ENCODE measurements at places on chromosomes 12 and 14.
A peak's percentile ranks its signal among the peaks of the same experiment; 100 is the strongest.

DNA sequence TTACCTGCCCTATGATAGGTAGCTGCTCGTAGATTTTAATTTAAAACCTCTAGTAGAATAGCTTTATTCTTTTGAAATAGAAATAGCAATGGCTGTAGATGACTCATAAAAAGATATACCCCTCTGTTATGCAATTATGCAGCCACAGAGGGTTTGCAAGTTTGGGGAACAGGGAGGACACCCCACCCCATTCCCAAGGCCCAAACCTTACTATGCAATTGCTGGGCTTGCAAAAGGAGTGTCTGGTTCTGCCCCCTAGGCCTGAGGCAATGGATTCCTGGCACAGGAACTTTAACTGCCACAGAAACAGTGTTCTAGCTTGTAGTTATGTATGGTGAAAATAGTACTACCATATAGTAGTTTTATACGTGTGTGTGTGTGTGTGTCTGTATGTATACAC is 403.3 kb downstream of the ADAMTS20 start:
- DNase-seq, result no peak

GRCh38 chr14:92144708-92145107 is 22.9 kb downstream of the CPSF2 start:
- DNase-seq, result no peak

DNA sequence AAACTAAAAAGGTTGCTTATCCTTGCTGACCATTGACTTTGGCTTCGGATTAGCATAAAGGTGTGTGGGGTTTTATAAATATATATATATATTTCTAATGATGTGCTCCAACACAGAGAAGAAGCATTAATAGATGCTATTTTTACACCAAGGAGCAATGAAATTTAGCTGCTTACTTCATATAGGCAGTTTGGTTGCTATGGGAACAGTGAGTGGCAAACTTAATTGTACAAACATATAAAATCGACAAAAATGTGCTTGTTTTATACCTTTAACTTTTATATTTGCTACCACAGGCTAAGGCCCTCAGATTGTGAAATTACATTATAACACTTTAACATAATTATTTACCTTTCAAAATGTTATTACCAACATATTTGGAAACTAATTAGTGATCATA is 303.4 kb downstream of the SEC23A start:
- no peak for DNase-seq

DNA sequence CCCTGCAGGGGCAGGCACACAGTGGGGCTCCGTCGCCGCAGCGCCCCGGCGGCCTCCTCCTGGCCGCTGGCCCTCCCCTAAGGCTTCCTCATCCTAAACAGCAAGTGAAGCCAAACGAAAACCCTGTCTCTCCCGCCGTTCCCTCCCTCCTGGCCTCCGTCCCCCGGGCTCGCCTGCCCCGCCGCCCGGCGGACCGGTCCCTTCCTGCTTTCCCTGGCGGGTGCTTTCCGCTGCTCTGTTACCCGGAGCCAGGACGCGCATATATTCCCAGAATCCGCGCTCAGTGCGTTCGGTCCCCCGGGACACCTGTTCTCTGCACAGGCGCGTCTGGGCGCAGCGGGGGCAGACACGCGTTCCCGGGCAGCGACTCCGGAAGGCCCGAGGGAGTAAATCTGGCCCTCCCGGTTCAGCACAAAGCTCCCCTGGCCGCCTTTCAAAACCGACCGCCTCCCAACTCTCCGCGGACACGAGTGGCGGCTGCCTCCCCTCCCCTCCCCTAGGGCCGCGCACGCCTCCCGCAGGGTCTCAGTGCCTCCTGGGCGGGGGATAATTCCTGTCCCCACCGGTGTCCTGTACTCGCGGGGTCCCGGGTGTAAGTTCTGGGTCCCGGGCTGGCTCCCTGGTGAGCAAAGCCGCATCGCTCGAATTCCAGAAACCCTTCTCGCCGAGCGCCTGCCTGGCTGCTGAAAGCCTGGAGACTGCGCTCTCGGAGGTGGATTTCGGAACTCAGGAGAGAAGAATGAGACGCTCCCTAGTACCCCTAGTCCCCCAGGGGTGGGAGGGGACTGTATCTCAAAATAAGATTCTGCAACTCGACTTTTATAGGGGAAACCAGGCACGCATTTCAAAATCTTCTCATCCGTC is 21.4 kb upstream of the CEP170B start:
- no peak for DNase-seq

DNA sequence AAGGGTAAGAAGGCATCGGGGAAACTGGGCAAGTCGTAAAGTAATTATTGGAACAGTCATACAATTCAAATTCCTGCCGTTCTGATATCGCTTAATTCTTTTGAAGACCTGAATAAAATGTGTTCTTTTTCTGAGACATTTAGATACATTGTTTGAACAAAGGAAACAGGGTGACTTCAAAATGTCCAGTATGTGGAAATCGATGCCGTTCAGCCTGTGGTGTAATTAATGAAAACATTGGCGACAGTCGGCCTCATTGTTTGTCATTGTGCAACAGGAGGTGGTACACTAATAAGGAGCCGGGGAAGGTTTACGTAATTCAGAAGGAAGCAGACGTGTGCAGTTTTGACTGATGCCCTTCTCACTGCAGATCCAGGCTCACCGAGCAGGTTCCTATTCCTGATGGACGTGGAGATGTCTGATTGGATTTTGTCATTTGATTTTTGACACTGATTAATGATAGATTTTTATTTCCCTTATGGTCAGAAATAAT is 92.7 kb downstream of the BORCS5 start:
- DNase-seq, result no peak

GRCh38 chr12:116263844-116264243 is 13.6 kb downstream of the MED13L start:
- no peak for DNase-seq

- DNase-seq, result peak; percentile 25
Measured at GRCh38 chr12:99498756-99499155, 148.8 kb upstream of the GARIN6 start.

DNA sequence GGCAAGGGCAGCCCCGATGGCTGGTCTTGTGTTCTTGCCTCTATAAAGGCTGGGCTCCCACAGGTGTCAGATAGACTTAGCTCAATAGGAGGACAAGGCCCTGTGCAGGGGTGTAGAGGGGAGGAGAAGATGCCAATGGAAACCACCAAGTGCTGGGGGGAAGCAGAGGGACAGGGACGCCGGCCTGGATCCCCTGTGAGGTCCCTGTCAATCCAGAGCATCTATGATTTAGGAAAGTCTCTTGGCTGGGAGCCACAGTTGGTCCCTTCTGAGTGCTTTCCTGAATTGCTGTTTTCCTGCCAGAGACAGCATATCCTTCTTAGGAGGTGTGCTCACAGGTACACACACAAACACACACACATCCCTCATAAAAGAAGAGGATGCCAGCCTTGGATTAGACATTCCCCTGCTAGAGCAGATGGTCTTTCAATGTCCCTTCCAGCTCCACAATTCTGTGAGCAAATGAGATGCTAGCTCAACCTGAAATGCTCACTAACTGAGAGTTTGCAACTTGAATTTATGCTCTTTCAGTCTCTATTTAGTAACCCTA is 62.7 kb downstream of the TTC7B start:
- no peak for DNase-seq

- no peak for DNase-seq
Measured at GRCh38 chr14:99564256-99564925, 39.6 kb downstream of the CCDC85C start.

- no peak for DNase-seq
Measured at GRCh38 chr12:11730299-11731041, 81.0 kb downstream of the ETV6 start.

DNA sequence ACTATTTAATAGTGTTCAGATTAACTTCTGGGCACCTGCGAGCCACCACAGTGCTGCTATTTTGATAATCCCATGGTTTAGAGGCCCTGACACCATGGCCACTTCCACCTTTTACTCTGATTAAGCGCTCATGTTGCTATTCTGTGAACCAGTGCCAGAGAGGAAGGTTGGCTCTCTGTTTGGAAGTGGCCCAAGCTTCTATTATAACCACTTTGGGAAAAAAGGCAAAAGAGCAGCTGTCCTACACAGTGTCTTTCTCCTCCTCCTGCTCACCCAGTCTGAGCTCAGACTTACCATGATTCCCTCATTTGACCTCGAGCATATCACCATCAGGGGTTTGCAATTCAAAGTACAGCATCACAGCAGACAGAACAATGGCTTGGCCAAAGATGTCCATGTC is 23.3 kb downstream of the DYRK2 start:
- DNase-seq, result no peak

DNA sequence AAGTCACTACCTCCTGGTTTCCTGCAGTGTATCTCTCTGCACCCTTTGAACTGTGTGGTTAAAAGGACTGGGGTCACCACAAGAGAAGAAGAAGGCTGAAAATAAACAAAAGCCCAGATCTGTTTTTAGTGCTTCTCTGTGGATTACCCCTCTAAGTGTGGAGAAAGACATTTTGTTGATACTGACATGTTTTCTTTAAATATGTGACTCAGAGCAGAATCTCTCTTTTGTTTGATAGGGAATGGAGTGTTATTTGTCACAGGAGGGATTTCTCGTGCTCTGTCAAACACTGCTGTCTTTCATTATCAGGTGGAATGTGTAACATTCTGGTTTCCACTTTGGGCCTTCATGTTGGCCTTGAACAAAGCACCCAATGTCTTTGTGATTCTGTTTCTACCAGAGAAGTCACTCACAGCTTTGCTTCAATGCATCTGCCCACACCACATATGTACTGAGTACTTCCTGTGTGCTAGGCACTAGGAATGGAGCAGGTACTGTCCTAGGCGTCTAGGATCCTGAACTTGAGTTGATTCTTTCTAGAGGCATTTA is 82.1 kb downstream of the PLXNC1 start:
- no peak for DNase-seq

DNA sequence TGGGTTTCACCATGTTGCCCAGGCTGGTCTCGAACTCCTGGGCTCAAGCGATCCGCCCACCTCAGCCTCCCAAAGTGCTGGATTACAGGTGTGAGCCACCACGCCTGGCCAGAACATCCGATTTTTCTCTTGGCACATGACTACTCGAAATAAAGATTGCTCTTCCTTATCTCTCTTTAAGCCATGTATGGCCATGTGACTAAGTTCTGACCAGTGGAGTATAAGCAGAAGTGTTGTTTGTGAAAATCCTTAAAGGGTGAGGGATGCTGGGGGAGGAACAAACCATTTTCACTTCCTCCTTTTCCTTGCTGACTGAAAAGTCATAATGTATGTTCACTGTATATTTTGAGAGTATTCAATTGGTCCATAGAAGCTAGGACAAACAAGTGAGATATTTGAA is 50.7 kb upstream of the ATF7IP start:
- no peak for DNase-seq

GRCh38 chr14:76997257-76997970 is 31.1 kb downstream of the IRF2BPL start:
- no peak for DNase-seq

GRCh38 chr14:100302616-100303015 is 3.6 kb downstream of the SLC25A29 start:
- no peak for DNase-seq

GRCh38 chr12:71214511-71215285 is 56.9 kb upstream of the TSPAN8 start:
- DNase-seq, result no peak

GRCh38 chr14:74649673-74650072 is 37.6 kb upstream of the LTBP2 start:
- no peak for DNase-seq

- no peak for DNase-seq
Measured at GRCh38 chr14:97618917-97619690, 821.9 kb downstream of the VRK1 start.

- DNase-seq, result no peak
Measured at GRCh38 chr14:105742531-105742848, 216.1 kb downstream of the TMEM121 start.

DNA sequence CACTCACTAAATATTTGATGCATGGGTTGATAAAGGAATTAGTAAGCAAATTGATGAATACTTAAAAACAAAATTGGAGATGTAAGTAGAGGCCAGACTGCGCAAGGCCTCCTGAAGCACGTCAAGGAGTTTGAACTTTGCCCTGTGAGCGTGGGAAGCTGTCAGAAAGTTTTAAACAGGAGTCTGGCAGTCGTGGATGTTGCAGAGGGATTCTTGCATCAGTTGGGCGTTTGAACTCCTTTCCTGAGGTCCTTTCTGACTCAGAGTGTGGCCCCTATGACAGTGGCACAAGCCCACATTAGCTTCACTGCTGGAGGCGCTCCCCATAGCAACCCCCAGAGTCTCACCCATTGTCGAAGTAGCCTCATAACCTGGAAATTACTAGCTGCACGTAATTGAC is 17.9 kb upstream of the IL22 start:
- no peak for DNase-seq

DNA sequence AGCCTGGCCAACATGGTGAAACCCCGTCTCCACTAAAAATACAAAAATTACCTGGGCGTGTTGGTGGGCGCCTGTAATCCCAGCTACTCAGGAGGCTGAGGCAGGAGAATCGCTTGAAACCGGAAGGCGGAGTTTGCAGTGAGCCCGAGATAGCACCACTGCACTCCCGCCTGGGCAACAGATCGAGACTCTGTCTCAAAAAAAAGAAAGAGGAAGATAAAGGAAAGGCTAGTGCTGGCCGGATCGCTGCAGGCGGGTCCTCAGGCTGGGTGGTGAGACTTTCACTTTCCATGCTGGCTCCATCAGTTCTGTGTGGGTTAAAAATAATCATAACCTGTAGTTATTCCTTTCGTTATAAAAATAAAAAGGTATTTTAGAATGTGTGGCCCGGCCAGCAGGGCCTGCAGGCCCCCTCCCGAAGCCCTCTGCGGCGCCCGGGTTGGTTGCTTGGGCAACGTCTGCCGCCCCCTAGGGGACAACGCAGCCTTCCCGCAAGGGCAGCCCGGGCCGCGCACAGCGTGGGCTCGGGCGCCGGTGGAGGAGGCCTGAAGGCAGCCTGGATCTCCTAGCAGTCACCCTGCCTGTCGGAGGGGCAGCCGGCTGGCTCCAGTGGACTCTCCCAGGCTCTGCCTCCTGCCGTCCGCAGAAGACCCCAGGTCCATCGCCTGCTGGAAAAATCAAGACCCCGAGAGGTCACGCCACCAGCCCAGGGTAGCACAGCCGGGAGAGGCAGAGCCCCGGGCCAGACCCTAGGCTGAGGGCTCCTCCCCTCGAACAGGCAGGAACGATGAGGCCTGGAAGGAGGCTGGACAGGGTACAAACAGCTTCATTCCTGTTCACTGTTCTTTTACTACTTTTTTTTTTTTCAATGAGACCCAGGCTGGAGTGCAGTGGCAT is 5.0 kb upstream of the SLC25A47 start:
- DNase-seq, result no peak

DNA sequence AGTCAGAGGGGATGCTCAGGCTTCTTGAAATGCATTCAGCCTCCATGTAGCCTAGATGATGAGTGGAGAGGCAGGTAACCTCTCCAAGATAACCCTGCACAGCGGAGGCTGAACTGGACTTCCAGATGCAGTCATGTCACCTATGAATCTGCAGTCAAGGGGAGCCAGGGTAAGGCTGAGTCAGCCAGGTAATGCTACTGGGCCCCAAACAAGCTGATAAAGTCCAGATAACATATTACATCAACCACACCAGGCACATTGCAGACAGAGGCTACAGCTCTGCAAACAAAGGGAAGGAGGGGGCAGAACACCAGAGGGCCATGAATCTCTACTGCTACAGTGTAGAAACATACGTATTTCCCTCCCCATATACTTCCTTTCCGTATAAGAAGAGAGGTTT is 14.0 kb downstream of the RNASE9 start:
- DNase-seq, result no peak

GRCh38 chr14:54501480-54501879 is 8.2 kb upstream of the CGRRF1 start:
- no peak for DNase-seq

GRCh38 chr14:59503256-59503655 is 18.9 kb downstream of the JKAMP start:
- DNase-seq, result no peak

Measured in fibroblast of skin of left biceps (primary cell).